Left lung (tissue), 14 donors: ENCODE measurements at places on chromosomes 5 and 9.

GRCh38 chr9:137484551-137485315 lies 25.6 kb upstream of the NSMF start:
- DNase-seq, result peak; percentile 72

- no peak for DNase-seq
Measured at GRCh38 chr5:3412146-3412545, 183.5 kb upstream of the IRX1 start.

DNA sequence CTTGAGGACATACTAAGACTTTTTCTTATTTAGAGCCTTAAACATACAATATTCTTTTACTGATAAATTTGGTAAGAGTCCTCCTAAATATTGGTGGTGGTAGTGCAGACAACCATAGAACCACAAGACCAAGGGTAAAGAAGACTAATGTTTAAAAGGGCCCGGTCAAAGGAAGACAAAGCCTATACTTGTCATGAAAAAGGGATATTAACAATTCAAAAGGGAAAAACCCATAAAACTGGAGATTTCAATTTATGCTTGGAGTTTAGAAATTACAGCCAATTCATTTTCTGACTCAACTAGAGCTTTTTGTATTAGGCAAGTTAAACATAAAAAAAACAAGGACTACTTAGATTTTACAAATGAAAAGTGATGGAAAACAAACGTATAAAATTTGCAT lies 24.4 kb downstream of the FEM1C start:
- no peak for DNase-seq

DNA sequence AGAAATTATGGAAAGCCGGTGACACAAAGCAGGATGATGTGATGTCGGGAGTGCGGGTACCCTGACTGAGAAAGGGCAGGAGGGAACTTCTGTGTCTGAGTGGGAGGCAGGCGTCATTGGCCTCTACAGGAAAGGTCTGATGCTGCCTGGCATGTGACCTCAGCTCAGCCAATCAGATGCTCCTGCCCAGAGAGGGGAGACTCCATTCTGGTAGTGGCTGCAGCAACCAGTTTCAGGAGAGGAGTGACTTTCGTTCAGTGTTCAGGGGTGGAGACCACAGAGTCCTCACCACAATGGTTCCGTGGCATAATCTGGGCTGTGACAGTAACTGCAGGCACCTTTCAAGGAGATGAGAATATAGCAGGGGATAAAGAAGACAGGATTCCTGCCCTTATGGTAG lies 6.7 kb upstream of the SFXN1 start:
- no peak for DNase-seq

DNA sequence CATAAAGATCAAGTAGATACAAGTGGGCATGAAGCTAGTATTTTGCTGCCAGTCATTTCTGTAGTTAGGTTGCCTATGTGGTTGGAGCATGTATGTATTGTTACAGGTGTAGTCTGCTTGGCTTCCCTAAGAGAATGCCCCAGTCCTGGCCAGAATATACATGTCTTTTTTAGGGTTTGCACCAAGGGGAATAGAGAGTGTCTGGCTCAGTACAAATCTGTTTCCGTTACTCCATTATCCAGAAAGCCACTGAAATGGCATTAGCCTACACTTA lies 23.2 kb downstream of the TGFBR1 start:
- DNase-seq, result no peak

GRCh38 chr5:112708103-112708622 lies 29.5 kb upstream of the APC start:
- DNase-seq, result no peak

- no peak for DNase-seq
Measured at GRCh38 chr9:122097679-122098315, 4.7 kb upstream of the TTLL11 start.

DNA sequence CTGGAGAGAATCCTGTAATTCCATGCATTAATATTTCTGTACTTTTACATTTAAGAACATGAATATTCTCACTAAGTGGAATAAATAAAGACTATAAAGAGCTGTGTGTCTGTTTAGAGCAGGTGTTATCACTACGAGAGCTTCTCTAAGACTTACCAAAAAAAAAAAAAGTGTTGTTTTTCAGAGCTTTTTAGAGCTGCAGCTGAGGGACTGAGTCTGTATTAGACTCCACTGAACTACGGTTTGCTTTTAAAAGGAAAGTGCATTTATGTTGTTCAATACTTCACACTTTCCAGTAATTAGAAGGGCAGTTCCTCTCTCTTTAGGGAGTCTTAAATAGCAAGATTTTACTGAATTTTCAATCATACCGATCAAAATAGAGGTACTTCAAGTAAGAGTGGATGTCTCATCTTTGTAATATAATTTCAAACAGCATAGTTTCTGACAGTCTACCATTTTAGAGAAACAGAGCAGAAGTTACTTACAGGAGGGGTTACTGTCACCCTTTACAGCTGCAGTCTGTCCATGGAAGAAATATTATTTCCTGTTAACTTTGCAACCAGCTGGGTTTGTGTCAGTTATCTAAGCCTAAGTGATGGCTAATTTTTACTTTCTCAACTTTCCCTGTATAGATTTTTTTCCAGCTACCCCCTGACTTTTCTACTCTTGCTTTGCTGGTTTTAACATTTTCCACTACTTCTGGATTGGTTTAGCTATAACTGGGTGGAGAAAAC lies 2.4 kb downstream of the SYK start:
- no peak for DNase-seq
